ENCODE measurements at places on chromosomes 6 and 20.

DNA sequence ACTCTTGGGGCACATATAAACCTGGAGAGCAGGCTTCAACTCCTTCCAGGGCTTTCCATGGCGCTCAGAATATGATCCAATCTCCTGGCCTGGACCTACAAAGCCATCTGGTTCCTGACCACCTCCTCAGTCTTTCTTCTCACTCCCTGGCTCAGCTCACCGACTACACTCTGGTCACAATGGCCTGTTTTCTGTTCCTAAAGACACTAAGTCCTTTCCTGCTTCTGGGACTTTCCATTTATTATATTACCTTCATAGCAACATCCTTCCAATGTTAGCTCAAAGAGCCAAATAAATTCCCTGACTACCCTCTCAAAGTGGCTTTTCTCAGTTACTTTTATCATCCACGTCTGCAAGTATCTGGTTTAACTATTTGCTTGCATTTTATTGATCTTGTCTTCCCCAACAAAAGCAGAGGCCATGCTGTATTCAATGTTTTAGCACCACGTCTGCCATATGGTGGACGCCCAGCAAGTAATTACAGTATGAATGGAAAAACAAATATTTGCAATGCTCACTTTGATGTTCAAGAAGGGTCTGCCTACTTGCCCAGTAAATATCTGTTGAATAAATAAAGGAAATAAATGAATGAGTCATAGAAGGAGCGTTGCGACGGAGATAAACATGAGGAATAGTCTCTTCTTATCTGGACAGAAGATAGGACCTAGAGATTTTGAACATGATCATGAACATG is 328.4 kb downstream of the ESR1 start:
- no peak for DNase-seq

GRCh38 chr6:75282706-75283105 is 1.9 kb downstream of the TMEM30A start:
- DNase-seq: no peak

- no peak for DNase-seq
Observed at GRCh38 chr20:41394931-41395666, 28.5 kb upstream of the EMILIN3 start.

- no peak for DNase-seq
Observed at GRCh38 chr6:29887819-29888776, 54.2 kb upstream of the HLA-A start.

- no peak for DNase-seq
Observed at GRCh38 chr6:170143401-170144150, 147.3 kb downstream of the DLL1 start.

DNA sequence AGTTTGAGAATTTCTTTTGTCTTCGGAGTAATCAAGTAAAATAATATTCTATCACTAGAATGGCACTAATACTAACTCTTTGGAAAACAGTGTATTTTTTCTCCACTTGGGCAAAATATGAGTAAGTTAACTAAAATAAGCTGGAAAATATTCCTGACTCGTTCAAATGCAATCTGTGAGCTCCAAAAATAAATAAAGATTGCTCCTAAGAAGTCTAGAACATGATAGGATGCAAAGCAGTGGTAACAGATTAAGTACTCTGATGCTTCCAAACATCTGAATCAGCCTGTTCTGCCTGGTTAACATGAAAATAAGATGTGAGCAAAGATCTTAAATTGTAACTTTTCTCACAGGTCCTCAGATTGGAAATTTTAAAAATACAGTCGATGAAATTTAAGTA is 285.1 kb upstream of the ID4 start:
- no peak for DNase-seq

- no peak for DNase-seq
Observed at GRCh38 chr20:41577129-41578009, 40.8 kb downstream of the CHD6 start.

- no peak for DNase-seq
Observed at GRCh38 chr6:157276134-157276532, 47.2 kb downstream of the TMEM242 start.

GRCh38 chr6:18545726-18546125 is 158.6 kb downstream of the RNF144B start:
- DNase-seq: no peak

DNA sequence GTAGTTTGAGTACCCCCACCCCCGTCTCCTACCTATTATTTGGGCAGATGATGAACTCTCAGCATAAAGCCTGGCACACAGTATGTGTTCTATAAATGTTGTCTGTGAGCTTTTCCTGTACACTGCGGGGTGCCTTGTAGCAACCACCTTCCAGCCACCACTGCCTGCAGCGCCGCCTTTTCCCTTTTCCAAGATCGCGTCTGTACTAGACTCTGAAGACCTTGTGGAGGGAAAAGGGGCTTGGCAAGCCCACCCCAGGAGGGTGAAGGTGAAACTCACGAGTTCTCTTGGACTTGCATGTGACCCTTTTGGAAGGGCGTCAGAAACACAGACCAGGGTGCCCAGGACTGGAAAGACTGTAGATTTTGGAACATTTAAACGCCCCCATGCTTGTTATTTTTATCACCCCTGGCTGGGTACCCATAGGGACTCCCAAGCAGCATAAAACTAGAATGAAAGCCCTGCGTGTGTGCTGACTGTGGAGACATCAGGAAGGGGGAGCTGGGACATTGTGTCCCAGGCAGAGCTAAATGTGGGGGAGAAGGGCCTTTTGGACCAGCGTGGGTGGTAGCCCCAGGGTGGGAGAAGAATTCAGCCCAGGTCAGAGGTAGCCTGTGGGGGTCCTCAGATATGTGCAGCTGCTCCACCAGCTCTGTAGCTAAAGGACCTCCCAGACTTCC is 8.3 kb downstream of the BAK1 start:
- no peak for DNase-seq

GRCh38 chr20:41299899-41300298 is 17.6 kb downstream of the ZHX3 start:
- no peak for DNase-seq

DNA sequence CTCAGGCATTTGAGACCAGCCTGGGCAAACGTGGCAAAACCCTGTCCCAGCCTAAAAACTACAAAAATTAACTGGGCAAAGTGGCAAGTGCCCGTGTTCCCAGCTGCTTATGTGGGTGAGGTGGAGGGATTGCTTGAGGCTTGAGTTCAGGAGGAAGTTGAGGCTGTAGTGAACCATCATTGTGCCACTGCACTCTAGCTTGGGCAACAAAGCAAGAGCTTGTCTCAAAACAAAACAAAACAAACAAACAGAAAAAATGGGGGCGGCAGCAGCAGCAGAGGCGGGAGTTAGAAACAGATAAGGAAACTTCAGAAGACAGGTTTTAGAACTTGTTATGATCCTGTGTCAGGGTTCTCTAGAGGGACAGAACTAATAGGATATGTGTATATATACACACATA is 49.0 kb downstream of the SCAF8 start:
- DNase-seq: no peak

DNA sequence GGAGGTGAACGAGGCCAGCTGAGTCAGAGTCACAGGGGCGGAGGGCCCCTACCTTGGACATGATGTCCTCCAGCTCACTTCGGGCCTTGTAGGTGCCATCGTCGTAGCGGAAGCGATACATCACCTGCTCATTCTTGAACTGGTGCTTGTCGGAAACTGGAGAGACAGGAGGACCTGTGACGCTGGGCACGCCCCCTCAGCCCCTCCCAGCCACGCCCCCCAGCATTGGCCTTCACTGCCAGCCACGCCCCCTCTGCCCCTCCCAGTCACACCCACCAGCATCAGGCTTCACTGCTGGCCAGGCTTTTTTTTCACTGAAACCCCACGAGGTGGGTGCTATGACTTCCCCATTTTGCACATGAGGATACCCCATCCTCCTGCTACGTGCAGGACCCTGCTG is 148.2 kb downstream of the PREX1 start:
- no peak for DNase-seq

DNA sequence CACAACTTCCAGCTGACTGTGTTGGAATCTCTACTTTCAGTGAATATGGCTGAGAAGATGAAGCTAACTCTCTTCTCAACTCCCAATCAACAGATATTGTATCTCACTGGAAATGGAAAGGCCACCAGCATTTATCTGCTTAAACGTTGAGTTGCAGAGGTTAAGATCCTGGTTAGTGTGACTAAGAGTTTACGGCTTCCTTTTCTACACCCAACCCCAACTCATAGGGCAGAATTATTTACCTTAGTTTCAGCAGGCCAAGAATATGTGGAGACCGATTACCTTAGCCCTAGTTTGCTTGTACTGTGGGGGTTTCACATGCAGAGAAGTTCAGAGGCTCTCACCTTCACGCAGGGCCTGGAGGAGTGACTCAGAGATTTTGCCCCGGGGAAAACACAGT is 1026.6 kb downstream of the EYS start:
- no peak for DNase-seq

- DNase-seq: no peak
Observed at GRCh38 chr6:151551223-151551857, 57.5 kb downstream of the CCDC170 start.

GRCh38 chr20:58349570-58349969 is 39.5 kb upstream of the VAPB start:
- no peak for DNase-seq

- no peak for DNase-seq
Observed at GRCh38 chr20:57442158-57442887, 51.1 kb downstream of the RBM38 start.

GRCh38 chr20:58313396-58313795 is 3.9 kb downstream of the RAB22A start:
- no peak for DNase-seq

DNA sequence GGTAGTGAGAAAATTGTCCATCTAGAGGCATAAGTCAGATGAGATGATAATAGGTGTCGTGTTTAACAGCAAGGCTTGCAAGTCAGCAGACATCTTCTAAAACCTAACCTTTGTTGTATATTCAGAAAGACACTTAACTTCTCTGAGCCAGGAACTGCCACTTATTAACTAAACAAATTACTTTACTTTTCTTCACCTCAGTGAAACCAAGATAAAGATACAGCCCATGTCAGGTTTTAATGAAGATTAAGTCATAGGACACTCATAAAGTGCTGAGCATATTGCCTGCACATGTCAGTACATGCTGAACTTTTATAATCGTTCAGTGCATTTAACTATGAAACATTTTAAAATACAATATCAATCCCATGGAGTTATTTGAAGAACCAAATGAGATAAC is 286.8 kb downstream of the NKAIN2 start:
- no peak for DNase-seq

- DNase-seq: no peak
Observed at GRCh38 chr20:48807586-48808381, 20.0 kb downstream of the PREX1 start.

DNA sequence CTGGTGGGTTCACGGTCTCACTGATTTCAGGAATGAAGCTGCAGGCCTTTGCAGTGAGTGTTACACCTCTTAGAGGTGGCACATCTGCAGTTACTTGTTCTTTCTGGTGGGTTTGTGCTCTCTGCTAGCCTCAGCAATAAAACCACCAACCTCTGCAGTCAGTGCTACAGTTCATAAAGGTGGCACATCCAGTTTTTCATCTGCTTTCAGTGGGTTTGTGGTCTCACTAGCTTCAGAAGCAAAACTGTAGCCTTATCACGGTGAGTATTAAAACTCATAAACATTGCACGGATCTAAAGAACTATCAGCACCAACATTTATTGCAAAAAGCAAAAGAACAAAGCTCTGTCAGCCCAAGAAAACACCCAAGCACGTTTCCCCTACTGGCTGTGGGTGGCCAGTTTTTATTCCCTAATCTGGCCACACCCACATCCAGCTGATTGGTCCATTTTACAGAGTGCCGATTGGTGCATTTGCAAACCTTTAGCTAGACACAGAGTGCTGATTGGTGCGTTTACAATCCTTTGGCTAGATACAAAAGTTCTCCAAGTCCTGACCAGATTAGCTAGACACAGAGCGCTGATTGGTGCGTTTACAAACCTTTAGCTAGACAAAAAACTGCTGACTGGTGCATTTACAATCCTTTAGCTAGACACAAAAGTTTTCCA is 3.4 kb upstream of the TMEM14C start:
- no peak for DNase-seq

DNA sequence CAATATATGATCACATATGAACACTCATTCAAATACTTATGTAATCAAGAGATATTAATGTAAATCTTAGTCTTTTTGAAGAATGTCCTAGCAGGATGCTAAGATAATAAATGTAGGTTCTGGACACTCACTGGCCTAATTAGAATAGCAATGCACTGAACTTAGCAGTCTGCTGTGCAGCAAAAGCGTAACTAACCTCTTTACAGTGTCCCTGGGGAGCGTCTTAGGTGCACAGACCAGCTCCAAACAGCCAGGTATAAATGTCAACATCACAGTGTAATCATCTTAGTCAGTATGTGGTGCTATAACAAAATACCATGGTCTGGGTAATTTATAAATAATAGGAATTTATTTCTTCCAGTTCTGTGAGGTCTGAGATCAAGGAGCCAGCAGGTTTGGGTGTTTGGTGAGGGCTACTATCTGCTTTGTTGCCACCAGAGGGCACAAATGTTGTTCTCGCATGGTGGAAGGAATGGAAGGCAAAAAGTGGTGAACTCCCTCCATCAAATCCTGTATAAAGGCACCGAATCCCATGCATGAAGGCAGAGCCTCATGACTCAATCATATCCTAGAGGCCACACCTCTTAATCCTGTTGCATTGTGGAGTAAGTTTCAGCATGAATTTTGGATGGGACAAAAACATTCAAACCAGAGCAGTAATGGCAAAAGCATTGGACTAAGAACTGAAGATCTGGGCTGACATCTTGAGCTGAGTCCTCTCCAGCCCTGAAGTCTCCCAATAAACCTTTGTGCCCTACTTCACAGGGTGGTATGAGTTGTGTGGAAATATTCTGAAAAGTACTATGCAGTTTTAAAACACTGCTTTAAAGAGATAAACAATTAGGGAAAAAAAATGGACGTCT is 41.8 kb upstream of the FOXO3 start:
- no peak for DNase-seq

GRCh38 chr6:4108561-4109093 is 26.7 kb downstream of the ECI2 start:
- no peak for DNase-seq
